LNCaP clone FGC (cell line): ENCODE measurements at places on chromosomes 7 and 10.

DNA sequence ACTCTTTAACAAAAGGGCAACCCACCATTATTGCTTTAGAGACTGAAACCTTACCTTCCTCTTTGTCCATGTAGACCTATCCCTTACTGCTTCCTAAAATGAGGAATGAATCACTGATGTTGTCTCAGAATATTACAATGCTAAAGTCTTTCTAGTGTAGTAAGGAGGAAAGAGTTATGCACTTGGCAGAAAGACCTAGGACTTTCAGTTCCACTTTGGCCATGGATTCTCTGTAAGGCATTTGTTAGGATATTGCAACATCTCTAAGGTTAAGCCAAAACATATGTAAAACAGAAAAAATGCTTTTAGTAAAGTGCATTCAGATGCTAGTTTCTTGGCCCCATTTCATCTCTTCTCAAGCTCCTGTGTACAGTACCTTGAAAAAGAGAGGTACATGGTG lies 230.9 kb downstream of the PARD3 start:
- DNase-seq, result no peak

- DNase-seq, result no peak
Measured at GRCh38 chr7:131547589-131547988, 8.8 kb downstream of the PODXL start.

GRCh38 chr10:65720901-65721300 lies 1204.9 kb upstream of the LRRTM3 start:
- DNase-seq, result no peak

GRCh38 chr10:101686133-101686925 lies 8.6 kb downstream of the FBXW4 start:
- DNase-seq, result no peak

- no peak for DNase-seq
Measured at GRCh38 chr10:97852840-97853405, 3.3 kb downstream of the GOLGA7B start.

DNA sequence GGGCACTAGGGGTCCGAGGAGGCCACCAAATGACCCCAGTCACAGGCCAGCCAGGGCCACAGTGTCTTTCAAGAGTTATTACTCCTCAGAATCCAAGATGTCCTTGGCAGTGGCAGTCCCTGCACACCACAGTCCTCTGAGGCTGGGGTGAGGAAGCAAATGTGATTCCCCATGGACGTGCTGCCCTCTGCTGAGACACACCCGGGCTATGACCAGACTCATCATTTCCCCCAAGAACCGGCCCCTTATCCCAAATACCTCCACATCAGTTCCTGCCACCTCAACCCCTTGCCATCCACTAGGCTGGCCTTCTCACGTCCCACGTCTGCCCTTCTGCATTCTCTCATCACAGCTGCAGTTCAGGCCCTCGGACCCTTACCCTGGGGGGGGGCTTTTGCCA lies 5.0 kb downstream of the PRKAG2 start:
- DNase-seq, result no peak

- DNase-seq, result no peak
Measured at GRCh38 chr7:92095380-92095779, 38.9 kb downstream of the CYP51A1 start.

DNA sequence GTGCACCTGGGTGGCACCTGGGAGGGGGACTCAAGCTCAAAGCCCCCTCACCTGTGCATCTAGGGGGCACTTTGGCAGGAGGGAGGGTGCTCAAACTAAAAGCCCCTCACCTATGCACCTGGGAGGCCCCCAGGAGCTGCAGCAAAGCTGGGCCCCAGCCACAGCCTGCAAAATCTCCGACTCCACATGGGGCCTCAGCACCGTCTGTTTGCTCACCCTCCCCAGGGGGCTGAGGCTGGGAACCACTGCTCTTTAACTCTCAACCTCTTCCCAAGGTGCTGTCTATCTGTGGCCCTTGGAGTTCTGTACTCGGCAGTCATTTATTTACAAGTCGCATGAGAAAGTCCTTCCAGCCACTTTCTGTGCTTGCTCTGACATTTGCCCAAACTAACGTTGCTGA lies 458.4 kb downstream of the DNAJB6 start:
- DNase-seq, result no peak

GRCh38 chr10:131946880-131947279 lies 34.8 kb downstream of the BNIP3 start:
- DNase-seq, result no peak

GRCh38 chr7:150338166-150338829 lies 3.1 kb downstream of the RARRES2 start:
- no peak for DNase-seq

- DNase-seq, result no peak
Measured at GRCh38 chr7:10418985-10419384, 554.7 kb upstream of the PHF14 start.

DNA sequence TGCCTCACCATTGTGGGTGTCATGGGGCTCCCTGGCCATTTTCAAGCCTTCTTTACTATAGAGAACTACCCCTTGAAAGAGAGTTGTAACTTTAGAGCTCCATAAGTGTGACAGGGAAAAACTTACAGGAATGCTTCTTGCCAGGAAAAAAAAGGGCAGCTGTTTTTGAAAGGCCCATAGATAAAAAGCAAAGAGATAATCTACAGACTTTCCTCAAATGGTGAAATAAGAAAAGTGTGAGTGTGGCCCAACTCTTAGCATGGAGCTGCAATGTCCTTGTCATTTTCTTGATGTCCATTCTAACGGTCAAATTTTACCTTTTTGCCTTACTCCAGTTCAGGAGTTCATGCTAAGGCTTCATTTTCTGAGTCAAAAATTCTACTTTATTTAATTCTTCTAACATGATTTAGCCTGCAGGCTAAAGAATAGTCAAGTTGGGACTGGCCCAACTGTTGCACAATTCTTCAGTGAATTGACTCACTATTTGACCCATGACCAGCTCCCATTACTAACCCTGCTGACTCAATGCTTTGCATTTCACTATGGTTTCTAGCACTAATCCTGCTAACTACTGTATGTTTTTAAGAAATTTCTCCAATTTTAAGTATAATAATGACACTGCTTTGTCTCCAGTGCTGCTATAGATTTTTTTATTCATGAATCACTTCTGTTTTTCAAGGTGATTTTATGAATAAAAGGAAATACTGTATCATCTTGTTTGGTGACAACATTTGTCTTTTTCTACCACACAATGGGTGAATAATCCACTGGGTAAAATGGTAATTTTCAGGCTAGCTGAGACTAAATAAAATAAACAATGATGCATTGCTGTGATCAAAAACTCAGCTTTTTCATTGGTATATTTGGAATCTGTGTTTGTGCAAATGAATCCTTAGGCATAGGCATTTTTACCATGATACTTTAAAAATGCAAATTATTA lies 41.4 kb upstream of the SGCE start:
- no peak for DNase-seq

- peak; percentile 10 for DNase-seq
Measured at GRCh38 chr7:137454246-137454724, 110.8 kb upstream of the PTN start.

DNA sequence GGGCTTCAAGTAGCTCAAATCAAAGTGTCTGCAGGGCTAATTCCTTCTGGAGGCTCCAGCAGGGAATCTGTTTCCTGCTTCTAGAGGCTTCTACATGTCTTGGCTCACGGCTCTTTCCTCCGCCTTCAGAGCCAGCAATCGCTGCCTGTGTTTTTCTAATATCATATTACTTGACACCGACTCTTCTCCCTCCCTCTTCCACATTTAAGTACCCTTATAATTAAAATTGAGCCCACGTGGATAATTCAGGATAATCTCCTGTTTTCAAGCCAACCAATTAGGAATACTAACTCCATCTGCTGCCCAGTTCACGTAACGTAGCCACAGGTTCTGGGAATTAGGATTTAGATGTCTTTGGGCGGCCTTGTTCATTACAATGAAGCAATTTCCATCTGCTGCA lies 372.2 kb downstream of the DPP6 start:
- no peak for DNase-seq

- DNase-seq, result no peak
Measured at GRCh38 chr7:86760236-86760635, 116.5 kb downstream of the GRM3 start.

GRCh38 chr10:84341983-84342382 lies 13.6 kb downstream of the CCSER2 start:
- no peak for DNase-seq

DNA sequence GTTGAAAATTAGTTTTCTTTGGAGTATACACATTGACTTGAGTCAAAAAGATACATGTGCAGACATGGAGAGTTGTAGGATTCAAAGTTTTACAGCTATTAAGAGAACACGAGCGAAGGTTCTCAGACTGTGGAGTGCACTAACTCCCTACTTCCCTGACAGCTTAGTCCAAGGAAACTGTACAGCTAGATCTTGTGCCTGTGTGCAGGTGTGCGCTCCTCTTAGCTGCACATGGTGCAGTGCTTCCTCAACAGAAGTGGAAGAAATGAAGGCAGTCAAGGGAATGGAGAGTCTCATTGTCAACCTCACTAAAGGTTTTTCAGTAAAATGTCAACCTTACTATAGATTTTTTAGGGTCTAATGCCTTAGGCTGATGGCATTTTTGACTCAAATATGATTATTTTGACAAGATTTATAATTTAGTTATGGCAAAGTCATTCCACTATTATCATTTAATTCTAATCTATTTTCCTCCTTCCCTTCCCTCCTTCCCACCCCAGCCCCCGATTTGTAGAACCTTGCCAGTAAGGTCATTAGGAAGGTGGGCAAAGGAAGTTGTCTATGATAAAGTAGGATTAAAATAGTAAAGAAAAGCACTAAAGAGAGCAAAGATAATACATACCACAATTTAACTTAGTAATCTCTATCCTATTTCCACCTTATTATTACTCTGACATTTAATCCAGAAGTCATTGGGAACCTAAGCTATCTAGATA lies 13.6 kb downstream of the PDK4 start:
- no peak for DNase-seq

DNA sequence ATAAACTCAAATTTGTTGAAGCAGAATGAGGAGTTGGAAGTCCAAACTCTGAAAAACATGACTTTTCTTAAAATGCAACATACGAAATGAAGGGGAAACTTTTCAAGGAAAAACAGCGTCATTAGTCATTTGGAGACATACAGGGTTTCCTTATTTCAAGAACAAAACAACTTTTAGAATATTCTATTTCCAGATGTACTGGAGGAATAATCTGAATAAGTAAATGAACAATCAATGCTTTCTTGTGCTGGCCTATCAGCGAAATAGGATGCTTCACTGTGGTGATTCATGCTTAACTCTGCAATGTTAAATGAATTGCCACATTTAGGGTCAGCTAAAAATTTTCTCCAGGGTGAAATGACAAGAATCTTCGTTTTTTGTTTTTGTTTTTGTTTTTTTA lies 114.3 kb downstream of the SEMA3C start:
- no peak for DNase-seq

GRCh38 chr10:90451283-90451682 lies 406.6 kb downstream of the HTR7 start:
- no peak for DNase-seq

GRCh38 chr10:126081841-126082466 lies 185.6 kb downstream of the FANK1 start:
- DNase-seq, result peak; percentile 22
